Activated naive CD4-positive, alpha-beta T cell treated with Interleukin-2 at 50 U/mL for 16 hours (primary cell): ENCODE measurements at places on chromosomes 1 and 21.

GRCh38 chr1:26280333-26281042 is 602 bp downstream of the SH3BGRL3 start:
- no peak for DNase-seq

DNA sequence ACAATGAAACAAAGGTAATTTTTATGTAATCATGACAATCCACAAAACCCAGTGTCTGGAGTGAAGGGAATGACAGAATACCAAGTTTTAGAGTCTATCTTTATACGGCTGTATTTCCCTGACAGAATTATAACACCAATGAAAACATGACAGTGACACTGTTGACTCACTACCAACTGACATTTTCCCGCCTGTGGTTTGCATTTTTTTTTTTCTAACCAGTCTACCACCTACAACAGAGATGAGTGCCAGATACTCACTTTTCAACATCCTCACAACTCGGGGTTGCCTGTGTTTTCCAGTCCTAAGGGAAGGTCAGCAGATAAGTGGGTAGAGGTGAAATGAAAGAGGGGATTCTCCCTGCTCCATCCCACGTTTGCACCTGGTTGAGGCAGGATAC is 118.9 kb downstream of the KCNJ6 start:
- no peak for DNase-seq

GRCh38 chr1:7620196-7620595 is 150.9 kb upstream of the VAMP3 start:
- DNase-seq, result no peak

GRCh38 chr1:115314092-115314491 is 24.0 kb downstream of the NGF start:
- DNase-seq, result no peak

DNA sequence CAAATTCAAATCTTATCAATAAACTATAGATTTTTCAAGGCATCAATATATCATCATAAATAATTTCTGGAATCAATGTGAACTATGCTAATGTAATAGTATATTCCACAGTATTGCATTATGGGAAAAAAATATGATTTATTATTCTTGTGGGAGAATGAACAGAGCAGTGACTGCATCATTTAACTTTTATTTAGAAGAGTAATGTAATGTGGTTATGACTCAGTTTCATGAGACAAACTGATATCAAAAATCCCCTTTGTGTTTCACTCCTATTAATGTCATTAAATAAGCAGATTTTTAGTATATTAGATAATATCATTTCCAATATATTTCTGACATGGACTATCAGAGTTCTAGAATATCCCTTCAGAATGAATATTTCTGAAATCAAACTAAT is 187.6 kb downstream of the LRRC40 start:
- no peak for DNase-seq

- DNase-seq, result no peak
Observed at GRCh38 chr1:150003801-150004200, 6.7 kb downstream of the OTUD7B start.

DNA sequence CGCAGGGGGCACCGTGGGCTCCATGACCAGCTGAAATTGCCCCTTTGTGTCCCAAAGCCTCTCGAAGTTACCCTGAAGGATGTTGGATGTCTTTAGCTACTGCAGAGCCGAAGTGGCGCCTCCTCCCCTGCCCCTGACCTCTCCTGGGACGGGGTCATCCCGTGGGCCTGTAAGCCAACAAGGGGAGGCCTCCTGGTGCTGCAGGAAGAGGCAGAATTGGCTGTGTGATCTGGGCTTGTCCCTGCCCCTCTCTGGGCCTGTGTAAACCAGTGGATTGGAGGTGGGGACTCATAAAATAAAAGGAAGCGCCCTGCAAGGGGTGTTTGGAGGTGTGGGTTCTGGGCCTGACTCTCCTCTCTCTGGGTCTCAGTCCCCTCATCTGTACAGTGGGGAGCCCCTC is 2.1 kb upstream of the TAS1R2 start:
- DNase-seq, result no peak

DNA sequence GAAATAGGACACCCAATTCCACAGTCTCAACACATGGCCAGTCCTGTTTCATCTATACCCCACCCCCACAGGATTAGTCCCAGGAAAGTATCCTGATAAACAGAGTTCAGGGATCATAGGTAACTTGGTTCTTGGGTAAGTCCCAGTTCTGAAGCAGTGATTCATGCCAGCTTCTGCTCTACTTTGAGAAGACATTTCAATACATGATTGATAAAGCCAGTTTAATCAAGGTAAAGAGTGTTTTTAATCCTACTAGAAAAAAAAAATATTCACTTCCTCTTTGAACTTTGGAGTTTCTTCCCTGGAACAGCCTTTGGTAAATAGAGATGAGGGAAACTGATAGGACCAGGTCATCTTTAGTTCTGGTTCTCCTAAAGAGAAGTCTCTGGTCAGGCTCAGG is 142.4 kb downstream of the TLR5 start:
- no peak for DNase-seq

- no peak for DNase-seq
Observed at GRCh38 chr21:35530766-35531165, 481.7 kb upstream of the RUNX1 start.

- DNase-seq, result no peak
Observed at GRCh38 chr1:105934806-105935205, 1121.7 kb upstream of the PRMT6 start.

DNA sequence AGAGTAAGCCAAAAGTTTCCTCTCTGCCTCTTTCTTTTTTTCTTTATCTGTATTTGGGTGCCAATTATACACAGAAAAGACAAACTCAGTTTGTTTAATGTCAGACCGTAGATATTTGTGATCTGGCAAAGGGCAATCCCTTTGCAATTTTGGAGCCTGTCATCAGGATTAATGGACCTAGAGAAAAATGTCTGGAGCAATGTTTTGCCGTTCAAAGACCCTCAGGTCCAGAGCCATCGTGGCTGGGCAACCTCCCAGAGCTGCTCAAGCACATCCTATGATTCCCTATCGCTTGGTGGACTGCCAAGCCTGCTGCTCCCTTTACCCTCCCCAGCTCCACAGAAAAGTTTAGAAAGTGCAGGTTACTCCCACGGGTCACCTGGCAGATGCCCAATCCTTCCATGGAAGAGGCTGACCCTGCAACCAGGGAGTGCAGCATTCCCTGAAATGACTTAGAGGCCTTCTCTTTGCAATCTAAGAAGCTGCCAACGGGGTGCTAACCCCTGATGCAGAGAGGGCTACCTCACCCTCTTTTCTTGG is 112.5 kb upstream of the NGF start:
- no peak for DNase-seq

DNA sequence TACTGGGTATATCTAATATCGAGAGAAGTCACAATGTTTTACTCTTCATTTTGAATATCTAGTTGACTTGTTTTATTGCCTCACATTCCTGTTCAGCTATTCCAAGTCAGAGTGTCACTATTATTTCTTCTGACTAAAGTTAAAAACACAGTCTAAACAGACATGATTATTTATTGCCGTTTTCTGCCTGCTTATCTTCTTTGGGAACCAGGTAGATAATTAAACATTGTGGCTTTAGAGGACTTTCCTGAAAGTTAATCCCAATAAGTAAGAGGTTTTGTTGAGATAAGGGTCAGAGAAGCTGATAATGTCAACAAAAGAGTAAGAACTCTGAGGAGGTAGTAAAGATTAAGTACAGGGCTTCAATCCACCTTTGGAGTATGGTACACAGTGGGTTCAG is 53.8 kb downstream of the PCNX2 start:
- DNase-seq, result no peak

DNA sequence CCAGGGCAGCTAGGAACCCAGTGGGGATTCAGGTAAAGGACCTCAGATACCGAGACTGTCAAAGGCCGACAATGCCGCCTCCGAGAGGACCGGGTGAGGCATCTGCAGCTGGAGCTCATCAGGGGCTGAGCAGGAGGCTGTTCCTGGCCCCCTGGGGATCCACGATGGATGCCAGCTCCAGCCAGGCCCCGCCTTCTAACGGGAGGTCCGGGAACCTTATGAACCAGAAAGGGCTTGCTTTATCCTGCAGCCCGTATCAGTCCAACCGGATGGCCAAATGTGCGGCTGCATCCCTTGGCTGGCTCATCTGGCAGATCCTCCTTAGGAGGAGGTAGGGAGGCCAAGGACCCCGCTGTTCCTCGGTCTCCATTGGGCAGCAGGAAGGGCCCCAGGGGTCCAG is 32.0 kb downstream of the SLC45A1 start:
- no peak for DNase-seq

DNA sequence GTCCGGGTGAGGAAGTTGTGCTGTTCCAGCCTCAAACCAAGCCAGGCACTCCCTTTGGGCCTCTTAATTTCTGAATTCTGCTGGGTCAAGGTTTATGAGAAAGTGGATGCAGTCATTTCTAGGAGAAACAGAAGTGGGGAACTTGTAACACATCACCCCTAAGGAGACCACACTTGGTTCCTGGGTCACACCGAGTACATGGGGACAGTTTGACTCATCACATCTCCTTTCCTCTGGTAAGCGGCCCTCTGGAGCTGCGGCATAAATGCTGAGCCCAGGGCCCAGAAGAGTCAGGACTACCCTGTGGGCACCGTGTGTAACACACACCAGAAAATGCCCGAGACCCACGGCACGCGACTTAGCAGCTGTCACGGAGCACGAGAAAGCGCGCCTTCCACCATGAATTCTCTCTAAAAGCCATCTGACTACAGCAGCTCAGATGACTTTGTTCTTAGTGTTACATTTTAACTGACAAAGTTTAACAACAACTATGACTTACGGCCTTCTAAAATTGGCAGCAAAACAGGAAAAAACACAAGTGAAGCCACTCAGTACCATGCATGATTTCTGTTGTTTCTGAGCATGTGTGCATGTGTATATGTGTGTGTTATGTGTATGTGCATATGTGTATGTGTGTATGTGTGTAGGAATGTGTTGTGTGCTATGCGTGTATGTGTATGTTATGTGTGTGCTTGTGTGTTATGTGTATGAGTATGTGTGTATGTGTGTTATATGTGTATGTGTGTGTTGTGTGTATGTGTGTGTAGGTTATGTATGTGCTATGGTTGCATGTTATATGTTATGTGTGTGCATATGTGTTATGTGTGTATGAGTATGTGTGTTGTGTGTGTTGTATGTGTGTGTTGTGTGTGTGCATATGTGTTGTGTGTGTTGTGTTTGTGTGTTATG is 50.8 kb downstream of the TOMM20 start:
- DNase-seq, result peak; percentile 57

DNA sequence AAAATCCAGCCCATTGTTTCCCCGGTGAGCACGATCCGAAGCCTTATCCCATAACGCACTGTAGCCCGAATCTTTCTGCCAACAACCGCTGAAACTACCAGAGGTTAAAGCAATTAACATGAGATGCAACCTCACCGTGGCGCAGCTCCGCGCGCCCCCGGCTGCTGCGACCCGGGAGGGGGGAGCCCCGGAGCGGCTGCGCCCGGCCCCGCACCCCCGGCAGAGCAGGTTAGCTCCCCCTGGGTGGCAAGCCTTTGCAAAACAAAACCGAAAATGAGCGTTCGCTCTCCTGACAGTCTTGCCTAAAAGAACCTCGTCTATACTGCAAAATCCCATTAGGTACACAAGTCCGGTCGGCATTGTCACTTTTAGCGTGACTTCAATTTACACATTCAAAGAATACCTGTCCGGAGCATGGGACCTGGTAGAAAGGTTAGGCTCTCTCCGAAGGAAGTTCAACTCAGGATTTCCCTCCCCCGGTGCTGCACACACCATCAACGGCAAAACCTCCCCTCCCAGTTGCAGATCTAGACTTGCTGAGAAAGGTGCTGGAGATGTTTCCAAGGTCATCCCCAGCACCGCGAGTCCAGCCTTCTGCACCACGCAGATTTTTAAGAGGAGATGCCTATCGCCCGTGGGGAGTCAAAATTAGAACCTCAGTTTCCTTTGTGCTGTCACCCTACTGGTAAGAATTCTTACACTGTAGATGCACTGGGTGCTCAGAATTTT is 107.5 kb downstream of the ZNF281 start:
- DNase-seq, result peak; percentile 65

GRCh38 chr1:92486251-92487077 is at the start of gene GFI1:
TSS of gene GFI1 (minus strand) at chr1:92486925. CDS start at chr1:92483487, 3,438 bp downstream.
- peak; percentile 80 for DNase-seq

DNA sequence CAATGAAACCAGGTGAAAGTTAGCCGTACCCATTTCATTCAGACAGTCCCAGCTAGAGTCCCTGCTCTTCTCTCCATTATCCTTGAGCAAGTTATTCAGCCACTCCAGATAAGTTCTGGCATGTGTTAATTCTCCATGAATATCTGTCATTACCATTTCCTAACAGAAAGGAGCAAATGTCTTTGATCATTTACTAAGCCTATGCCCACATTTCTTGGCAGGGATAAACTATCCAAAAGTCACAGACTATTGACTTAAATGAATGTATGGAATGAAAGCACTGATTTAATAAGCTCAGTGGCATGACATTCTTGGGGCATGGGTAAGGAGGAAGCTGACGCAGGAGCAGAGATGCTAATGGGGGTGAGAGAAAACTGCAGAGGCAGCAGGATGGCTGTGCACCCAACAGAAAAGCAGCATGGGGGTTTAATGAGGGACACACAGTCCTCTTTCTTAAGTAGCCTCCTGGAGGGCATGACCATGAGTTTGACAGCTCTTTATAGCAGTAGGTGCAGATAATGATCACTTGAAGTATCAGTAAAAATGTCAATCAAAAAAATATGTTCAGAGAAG is 17.6 kb upstream of the DHCR24 start:
- no peak for DNase-seq

- no peak for DNase-seq
Observed at GRCh38 chr1:11052839-11053757, 6.1 kb upstream of the MASP2 start.

GRCh38 chr21:15221799-15222386 is 157.1 kb upstream of the NRIP1 start:
- DNase-seq, result no peak

- DNase-seq, result no peak
Observed at GRCh38 chr1:71494163-71494562, 413.3 kb upstream of the ZRANB2 start.
